Activated naive CD4-positive, alpha-beta T cell treated with anti-CD3 and anti-CD28 coated beads for 36 hours (primary cell): ENCODE measurements at places on chromosomes 3 and 15. TPM values are rescaled to one million over a fixed set of nuclear protein-coding genes. Genes with fewer than 3 reads are reported as not detected.

The GABRG3 gene
- total RNA-seq = not detected

The DOCK3 gene
- 1.7 TPM for total RNA-seq

The GP5 gene
- total RNA-seq = 0.62 TPM

The IFT122 gene
- 32.4 TPM for total RNA-seq

DNA sequence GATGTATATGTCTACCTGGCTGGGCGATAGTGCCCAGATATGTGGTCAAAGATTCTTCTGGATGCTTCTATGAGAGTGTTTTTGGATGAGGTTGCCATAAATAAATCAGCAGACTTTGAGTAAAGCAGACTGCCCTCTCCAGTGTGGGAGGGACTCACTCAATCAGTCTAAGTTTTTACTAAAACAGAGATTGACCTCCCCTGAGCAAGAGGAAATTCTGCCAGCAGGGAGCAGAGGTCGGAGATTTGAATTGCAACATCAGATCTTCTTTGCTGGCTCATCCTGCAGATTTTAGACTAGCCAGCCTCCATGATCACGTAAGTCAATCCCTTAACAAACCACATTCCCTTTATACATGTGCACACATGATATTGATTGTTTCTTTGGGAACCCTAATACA, 300.9 kb downstream of the MCTP2 start:
- no peak overlapping the region for H3K4me3 ChIP-seq
- H3K27me3 ChIP-seq = peaks cover 14% of the 10 kb centered on the region
- H3K4me1 ChIP-seq = no peaks in the 10 kb centered on the region
- H3K36me3 ChIP-seq = no peaks in the 10 kb centered on the region

- no peak overlapping the region for H3K27ac ChIP-seq
- H3K36me3 ChIP-seq = no peaks in the 10 kb centered on the region
- H3K4me1 ChIP-seq = no peaks in the 10 kb centered on the region
- H3K4me3 ChIP-seq = no peak overlapping the region
Observed at GRCh38 chr3:31671976-31672375, 139.3 kb downstream of the STT3B start.

DNA sequence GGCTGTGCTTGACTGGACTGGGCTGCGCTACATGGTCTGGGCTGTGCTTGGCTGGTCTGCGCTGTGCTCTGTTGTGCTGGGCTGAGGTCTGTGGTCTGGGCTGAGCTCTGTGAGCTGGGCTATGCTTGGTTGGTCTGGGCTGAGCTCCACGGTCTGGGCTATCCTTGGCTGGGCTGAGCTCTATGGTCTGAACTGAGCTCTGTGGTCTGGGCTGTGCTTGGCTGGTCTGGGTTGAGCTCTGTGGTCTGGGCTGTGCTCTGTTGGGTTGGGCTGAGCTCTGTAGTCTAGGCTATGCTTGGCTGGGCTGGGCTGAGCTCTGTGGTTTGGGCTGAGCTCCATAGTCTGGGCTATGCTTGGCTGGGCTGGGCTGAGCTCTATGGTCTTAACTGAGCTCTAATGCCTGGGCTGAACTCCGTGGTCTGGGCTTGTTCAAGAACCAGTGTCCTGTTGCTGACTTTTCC, 92.0 kb downstream of the PLXNA1 start:
- H3K36me3 ChIP-seq = no peaks in the 10 kb centered on the region
- no peaks in the 10 kb centered on the region for H3K27me3 ChIP-seq
- H3K27ac ChIP-seq = no peak overlapping the region
- no peaks in the 10 kb centered on the region for H3K4me1 ChIP-seq
- no peak overlapping the region for H3K4me3 ChIP-seq
- no peak for DNase-seq

- H3K27me3 ChIP-seq = no peaks in the 10 kb centered on the region
- H3K4me3 ChIP-seq = peak overlapping the region; percentile 95
- H3K4me1 ChIP-seq = peaks cover 44% of the 10 kb centered on the region
Observed at GRCh38 chr3:20040548-20041196, 426 bp downstream of the KAT2B start.

DNA sequence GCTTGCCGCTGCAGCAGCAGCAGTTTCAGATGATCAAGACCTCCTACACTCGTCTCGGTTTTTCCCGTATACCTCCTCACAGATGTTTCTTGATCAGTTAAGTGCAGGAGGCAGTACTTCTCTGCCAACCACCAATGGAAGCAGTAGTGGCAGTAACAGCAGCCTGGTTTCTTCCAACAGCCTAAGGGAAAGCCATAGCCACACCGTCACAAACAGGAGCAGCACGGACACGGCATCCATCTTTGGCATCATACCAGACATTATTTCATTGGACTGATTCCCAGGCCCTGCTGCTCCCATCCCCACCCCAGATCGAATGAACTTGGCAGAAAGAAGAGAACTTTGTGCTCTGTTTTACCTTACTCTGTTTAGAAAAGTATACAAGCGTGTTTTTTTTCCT, 17.6 kb downstream of the CALML4 start:
- no peak for DNase-seq
- H3K27ac ChIP-seq = peak overlapping the region; percentile 36
- H3K36me3 ChIP-seq = peaks cover 33% of the 10 kb centered on the region
- no peak overlapping the region for H3K4me3 ChIP-seq
- no peaks in the 10 kb centered on the region for H3K27me3 ChIP-seq

DNA sequence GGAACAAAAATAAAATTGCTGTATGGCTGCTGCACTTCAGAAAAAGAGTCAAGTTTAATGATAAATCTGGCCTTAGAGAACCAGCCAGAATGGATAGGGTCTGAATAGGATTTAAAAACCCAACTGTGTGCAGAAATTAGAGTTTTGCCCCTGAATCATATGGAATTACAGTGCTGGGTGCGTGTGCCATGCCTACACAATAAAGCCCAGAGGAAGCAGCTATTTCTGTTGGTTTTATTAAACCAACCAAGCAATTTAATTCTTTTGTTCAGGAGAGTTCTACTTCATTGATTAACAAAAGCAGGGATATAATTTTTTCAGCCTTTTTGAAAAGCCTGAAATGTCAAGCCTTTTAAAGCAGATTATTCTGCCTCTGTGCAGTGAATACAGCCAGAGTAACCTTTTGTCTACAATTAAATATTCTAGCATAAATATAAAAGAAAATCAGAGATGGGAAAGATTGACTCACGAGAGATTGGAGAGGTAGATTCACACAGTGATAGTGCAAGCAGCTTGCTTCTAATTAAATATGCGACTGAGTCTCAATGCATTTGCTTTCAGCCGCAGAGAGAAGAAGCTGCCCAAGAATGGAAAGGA, 66.7 kb upstream of the DNAJC19 start:
- DNase-seq = no peak
- H3K4me1 ChIP-seq = no peaks in the 10 kb centered on the region
- no peaks in the 10 kb centered on the region for H3K36me3 ChIP-seq
- no peak overlapping the region for H3K27ac ChIP-seq
- H3K4me3 ChIP-seq = no peak overlapping the region

DNA sequence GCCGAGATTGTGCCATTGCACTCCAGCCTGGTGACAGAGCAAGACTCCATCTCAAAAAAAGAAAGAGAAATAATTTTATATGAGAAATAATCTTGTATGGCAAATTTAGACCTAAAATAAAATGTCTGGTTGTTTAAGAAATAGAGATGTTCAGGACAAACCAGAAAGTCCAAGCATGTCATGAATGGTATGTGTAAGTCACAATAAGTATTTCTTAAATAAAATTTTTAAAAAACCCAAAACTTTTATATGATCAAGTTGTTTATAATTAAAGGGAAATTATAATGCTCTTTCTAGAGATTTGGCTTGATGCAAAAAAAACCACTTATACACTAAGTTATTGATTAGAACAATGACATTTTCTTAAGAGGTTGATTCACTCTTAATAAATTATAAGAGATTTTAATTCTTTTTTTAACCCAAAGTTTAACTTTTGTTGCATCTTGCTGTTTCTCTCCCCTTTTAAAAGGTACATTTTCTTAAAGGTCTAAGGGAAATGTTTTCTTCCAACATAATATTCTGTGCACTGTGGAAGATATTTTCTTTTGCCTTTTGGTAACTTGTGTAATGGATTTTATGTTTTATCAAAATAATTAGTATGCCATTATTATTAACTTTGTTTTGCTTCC, 105.7 kb downstream of the RTP4 start:
- H3K27me3 ChIP-seq = peaks cover 11% of the 10 kb centered on the region
- H3K36me3 ChIP-seq = peaks cover 4% of the 10 kb centered on the region
- no peaks in the 10 kb centered on the region for H3K4me1 ChIP-seq
- H3K4me3 ChIP-seq = no peak overlapping the region
- no peak for DNase-seq
- H3K27ac ChIP-seq = no peak overlapping the region

DNA sequence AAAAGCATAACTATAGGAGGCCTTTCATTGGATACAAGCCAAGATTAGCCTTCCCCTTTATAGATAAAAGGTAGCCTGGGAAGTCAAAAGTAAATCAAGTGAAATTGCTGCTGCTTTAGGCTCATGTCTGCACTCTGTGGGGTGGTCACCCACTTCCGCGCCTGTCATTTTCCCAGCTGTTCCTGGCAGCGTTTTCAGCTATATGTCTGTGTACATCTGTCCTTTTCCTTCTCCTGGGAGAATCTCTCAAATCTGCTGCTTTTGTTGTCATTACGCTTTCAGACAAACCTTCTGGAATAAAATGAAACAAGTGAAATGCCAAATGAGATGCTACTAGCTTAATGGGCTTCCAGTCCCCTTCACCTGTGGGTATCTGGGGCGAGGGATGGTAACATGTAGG, 211.8 kb downstream of the MCTP2 start:
- no peaks in the 10 kb centered on the region for H3K4me1 ChIP-seq
- H3K36me3 ChIP-seq = peaks cover 8% of the 10 kb centered on the region
- no peak for DNase-seq
- no peaks in the 10 kb centered on the region for H3K27me3 ChIP-seq
- H3K27ac ChIP-seq = no peak overlapping the region

DNA sequence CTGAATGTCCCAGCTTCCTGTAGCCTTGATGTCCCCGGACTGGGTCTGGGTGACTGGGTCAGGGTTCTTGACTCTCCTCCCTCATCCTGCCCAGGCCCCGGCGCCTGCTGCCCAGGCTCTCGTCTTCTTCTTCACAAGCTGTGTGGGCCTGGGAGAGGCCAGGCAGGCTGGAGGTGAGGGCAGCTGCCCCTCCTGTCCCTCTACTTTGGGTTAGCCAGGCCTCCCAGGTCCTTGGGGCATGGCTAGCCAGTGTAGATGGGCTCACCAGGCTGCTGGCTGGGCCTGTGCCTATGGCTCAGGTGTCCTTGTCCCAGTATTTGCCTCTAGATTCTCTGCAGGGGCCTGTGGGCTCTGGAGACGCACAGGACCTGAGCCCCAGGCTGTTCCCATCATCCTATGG, 31.8 kb downstream of the TKT start:
- H3K36me3 ChIP-seq = peaks cover 16% of the 10 kb centered on the region
- no peak overlapping the region for H3K4me3 ChIP-seq
- DNase-seq = no peak
- H3K4me1 ChIP-seq = peaks cover 1% of the 10 kb centered on the region
